ENCODE measurements at places on chromosomes 5 and 9.

- DNase-seq, result no peak
Measured at GRCh38 chr5:160919626-160920025, 67.6 kb upstream of the ATP10B start.

DNA sequence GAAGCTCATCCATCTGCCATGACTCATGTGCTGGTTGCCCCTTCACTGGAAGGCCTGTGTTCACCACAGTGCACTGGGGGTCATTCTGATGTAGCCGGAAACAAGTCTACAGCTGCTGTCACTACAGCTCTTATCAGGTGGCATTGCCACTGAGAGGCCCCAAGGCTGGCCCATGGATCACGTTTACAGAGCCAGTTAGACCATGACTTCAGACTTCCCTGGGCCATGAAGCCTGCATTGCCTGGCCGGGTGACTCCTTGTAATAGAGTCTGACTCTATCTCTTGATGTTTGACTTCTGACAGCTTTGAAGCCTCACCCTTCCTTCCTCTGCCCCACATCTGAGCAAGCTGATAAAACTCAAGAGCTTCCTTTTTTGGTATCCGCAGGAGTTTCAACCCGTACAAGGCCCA lies 473.5 kb upstream of the DAP start:
- no peak for DNase-seq

DNA sequence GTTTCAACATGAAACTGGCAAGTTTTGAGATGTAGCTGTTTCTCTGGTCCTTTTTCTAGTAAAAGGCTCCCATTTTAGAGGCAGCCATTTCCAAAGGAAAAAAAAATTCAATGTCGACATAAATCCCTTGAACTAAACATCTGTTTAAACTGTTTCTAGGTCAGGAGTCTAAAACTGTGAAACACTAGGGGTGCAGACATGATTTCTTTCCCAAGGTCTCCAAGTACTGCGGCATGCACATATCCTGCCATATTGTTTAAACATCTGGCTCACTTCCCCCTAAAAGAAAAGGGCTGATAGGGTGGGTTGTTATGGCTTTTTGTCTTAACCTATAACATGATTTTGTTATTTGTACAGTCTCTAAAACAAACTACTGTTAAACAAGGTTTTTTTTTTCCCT lies 51.1 kb downstream of the NFIB start:
- DNase-seq, result no peak

DNA sequence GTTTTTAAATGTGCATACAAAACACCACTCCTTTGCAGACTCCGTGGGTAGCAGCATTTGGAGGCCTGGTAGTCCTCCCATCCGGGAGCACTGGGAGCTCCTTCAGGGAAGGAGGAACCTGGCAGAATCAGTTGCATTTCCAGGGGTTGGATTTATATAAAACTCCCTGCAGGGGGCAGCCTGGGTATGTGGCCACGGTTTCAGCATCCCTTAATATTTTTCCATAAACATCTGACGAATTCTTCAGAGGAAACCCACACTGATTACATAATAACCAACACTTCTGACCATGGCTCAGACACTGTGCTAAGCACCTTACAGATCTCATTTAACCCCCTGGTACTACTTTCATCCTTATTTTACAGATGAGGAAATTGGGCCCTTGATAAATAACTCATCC lies 6.1 kb upstream of the AFAP1L1 start:
- no peak for DNase-seq

- DNase-seq, result peak; percentile 67
Measured at GRCh38 chr9:89418882-89419640, 78.9 kb downstream of the SEMA4D start.

DNA sequence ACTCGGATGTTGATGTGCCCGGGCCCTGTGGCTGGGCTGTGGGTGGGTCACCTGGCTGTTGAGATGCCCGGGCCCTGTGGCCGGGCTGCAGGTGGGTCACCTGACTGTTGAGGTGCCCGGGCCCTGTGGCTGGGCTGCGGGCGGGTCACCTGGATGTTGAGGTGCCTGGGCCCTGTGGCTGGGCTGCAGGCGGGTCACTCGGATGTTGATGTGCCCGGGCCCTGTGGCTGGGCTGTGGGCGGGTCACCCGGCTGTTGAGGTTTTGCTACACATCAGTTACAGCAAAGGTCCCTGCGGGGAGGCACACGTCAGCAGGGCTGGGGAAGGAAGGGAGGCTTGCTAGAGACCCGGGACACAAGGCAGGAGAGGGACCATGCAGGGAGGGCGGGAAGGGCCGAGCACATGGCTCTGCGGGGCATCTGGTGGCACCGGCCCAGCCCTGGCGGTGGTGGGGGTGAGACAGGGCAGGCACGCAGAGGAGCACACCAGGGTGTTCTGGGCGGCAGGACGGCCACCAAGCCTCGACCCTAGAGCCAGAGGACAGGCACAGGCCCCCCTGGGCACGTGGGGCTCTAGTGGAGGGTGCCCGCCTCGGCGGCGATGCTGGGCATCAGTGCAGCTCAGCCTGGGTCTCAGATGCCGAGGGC lies 35.4 kb downstream of the PNPLA7 start:
- no peak for DNase-seq

- no peak for DNase-seq
Measured at GRCh38 chr5:116410336-116410890, 164.2 kb downstream of the SEMA6A start.

DNA sequence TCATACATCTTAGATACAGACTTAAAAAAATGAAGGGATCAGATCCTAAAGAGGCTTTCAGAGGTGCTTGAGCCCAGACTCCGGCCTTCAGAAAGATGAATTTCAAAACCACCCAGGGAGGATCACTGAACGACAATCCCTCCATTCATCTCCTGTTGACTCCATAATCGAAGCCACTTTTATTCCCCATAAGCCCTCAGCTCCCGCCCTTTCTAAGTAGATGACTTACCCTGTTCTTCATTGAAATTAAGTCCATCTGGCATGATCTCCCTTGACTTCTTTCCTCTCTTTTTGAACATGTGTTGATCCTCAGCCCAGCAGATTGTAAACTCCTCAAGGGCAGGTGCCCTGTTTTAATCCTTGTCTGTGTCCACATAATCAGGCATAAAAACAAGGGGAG lies 50.8 kb upstream of the ASTN2 start:
- DNase-seq, result no peak

DNA sequence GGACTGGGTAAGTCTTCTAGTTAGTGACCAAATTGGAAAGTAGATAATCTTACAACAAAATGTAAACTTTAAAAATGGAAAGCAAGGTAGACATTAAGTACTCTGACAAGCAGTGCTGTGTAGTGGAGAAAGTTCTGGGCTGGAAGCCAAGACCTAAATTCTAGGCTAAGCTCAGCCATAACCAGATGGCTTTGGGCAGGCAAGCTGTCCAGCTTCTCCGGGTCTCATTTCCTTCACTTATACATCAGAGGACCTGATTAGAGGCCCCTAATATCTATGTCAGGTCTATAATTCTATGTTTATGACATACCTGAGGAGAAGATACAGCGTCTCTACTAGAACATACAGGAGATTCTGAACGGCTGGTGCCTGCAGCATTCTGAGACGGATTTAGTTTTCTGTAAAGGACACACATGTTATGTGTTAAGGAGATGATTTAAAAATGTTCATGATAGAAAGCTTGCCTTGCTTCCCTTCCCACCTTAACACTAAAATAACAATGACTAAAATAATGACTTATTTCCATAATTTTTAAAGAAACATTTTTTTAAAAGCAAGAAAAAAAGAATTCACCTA lies 61.2 kb downstream of the ELL2 start:
- no peak for DNase-seq

Data from activated CD4-positive, alpha-beta T cell treated with anti-CD3 and anti-CD28 coated beads, Interleukin-2, amount 50 U/mL, for 1 hour (primary cell).